ENCODE measurements at places on chromosomes 13 and 19.

- no peak for DNase-seq
These were observed 403.4 kb downstream of the KLF5 start for GRCh38 chr13:73462241-73462640.

DNA sequence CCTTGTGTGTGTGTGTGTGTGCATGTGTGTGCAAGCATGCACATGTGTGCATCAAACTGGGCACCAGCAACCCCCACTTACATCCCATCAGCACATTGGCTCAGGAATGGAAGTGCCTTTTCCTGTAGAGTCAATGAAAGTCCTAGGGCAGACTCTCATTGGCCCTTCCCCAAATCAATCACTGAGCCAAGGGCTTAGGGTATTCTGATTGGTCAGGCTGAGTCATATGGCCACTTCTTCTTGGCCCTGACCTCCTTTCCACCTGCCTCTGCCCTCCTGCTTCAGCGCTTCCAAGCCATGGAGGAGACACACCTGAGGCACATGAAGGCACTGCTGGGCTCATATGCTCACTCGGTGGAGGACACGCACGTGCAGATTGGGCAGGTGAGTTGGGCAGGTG is 20.9 kb downstream of the FCHO1 start:
- DNase-seq, result no peak

- DNase-seq, result no peak
These were observed 24.9 kb upstream of the DPP9 start for GRCh38 chr19:4748589-4748988.

DNA sequence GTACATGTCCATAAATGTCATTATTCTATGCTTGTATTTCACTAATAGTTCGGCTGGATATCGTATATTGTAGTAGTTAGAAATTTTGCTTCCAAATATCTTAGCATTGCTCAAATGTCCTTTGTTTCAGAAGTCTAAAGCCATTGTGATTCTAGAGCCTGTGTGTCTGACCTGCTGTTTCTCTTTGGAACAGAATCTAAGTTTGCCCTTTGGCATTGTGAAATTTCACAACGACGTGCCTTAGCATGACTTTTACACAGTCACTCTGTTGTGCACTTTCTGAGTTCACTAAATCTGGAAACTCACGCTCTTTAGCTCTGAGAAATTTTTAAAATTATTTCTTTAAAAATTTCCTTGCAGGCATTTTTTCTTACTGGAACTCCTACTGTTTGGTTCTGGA is 152.2 kb downstream of the TBC1D4 start:
- DNase-seq, result no peak

- DNase-seq, result no peak
These were observed 6.8 kb upstream of the SPART start for GRCh38 chr13:36353001-36353400.

- DNase-seq, result no peak
These were observed 733.9 kb upstream of the ARGLU1 start for GRCh38 chr13:107301724-107302374.

- DNase-seq, result no peak
These were observed 71.9 kb upstream of the ZNF724 start for GRCh38 chr19:23321953-23322549.

DNA sequence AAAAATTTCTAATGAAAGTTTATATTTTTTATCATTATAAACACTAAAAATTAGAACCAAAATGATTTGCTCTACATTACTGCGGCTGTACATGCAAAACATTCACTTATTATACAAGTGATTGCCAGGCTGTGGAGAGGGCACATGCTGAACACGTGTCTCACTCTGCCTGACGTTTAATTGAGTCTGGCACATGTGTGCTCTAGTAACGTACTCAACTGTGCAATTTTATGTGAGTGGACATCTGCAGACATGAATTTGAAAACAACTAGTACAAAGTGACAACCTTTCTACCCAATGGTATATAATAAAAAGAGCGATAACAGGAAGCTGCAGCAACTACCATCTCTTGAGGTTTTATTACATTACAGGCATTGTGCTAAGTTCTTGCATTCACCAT is 341.4 kb downstream of the KLF12 start:
- DNase-seq, result no peak

GRCh38 chr13:100439247-100439970 is 149.2 kb downstream of the GGACT start:
- DNase-seq, result no peak

- DNase-seq, result peak; percentile 27
These were observed at the start of gene ZNF358 for GRCh38 chr19:7515645-7516151. TSS of gene ZNF358 (plus strand) at chr19:7516103. CDS start at chr19:7519243, 3,140 bp downstream.

GRCh38 chr13:50691176-50691680 is 152.3 kb downstream of the DLEU7 start:
- no peak for DNase-seq

GRCh38 chr13:32427852-32428580 is at the start of gene N4BP2L1:
TSS of gene N4BP2L1 (minus strand) at chr13:32428130. CDS start at chr13:32428082, 48 bp downstream.
- DNase-seq, result peak; percentile 93

DNA sequence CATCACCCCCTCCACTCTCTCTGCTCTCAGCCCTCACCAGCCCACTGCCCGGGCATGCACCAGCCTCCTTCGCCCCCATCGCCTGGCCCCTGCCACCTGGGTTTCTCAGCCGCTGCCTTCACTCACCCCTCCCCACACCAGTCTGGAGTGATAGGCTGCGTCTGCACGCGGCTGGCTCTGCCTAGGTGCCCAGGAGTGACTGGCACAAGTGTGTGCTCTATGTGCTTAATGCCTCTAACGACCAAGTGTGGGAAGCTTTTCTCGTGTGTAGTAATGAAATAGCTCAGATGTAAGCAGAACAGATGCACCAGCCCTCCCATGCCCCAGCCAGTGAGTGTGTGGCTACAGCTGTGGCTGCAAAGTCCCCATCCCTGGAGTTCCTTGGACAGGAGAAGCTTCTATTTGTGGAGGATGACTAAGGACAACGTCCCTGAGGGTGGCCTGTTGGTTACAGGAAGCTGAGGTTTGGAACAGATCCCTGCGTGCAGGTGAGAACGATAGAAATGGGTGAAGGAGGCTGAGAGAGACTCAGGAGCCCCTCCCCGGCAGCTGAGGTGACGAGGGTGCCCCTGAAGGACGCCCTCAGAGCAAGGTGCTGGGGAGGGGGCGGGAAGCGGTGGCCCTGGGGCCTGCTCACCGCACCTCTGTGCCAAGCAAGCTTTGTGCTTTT is 35.6 kb downstream of the ATP11A start:
- no peak for DNase-seq

- peak; percentile 54 for DNase-seq
These were observed at the start of gene LRFN3 for GRCh38 chr19:35935911-35936737. TSS of gene LRFN3 (plus strand) at chr19:35936374. CDS start at chr19:35939426, 3,052 bp downstream.

DNA sequence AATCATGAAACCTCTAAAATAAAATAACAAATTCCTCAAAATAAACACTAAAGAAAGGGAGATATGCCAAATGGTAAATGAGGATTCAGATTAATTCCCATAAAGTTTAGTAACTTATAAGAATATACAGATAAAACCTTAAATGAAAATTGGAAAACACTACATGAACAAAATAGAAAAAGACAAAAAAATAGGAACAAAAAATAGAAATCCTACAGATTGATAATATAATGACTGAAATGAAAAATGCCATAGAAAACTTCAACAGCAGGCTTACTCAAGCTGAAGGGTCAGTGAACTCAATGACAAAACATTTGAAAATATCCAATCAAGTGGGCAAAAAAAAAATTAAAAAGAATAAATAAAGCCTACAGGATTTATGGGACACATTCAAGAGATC is 1784.8 kb downstream of the PCDH9 start:
- no peak for DNase-seq

- DNase-seq, result no peak
These were observed 49.7 kb downstream of the CRTC1 start for GRCh38 chr19:18733196-18733647.

- DNase-seq, result no peak
These were observed 67.2 kb upstream of the OLFM4 start for GRCh38 chr13:52961256-52961910.

DNA sequence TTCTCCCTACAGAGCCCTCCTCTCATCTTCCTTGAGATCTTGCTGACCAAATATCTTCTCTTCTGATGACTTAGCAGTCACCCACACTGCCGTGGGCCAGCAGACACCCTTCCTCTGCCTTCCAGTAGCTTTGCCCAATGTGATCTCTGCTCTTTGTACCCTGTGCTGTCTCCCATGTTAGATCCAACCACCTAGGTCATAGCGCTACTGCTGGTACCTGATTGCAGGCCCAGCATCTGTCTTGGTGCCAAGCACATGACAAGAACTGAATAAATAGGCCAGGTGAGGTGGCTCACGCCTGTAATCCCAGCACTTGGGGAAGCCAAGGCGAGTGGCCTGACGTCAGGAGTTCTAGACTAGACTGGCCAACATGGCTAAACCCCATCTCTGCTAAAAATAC is 149.7 kb downstream of the TM9SF2 start:
- no peak for DNase-seq

DNA sequence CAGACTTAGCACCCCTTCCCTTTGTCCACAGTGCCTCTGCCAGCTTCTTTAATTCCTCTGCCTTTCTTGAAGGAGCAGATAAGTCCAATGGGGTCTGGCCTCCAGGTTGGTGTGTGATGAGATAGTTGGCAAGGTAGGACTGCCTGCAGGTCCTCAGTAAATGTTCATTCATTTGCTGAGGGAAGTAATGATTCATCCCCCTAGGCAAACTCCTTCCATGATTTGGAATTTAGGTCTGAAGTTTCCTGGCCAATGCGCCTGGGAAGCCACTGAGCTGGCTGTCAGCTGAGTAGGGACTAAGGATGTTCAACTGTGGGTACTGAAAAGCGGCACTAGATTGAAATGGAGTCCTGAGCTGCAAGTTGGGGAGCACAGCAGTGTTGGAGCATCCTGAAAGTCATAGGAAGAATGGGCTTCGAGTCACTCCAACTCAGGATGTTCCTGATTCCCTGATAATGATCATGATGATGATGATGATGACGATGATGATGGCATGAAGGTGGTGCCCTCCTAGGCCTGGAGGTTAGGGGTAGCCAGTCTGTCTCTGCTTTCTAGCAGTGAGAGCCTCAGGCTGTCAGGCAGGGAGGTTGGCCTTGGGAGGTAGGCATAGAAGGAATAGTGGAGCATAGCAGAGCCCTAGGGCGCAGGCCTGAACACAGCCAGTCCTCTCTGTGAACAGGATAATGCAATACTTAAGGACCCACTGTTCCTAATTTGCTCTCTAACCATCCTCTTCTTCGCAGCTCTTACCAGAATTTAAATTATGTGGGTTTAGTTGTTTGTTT is 44.7 kb downstream of the COL4A2 start:
- DNase-seq, result no peak

DNA sequence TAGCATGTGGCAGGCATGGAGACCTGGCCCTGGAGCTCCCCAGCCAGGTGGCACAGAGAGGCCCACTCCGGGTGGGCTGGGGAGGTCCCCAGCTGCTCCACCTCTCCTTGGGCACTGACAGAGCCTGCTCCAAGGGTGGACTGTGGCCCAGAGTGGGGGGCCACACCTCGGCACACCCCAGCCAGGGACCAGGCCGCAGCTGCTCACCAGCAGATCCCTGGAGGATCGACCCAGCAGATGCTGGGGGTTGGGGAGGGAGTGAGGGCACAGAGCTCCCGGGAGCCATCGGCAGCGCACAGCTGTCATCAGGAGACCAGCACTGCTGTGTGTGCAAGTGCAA is 72.0 kb upstream of the KCTD15 start:
- DNase-seq, result no peak

- no peak for DNase-seq
These were observed 1.0 kb upstream of the PGLS start for GRCh38 chr19:17510220-17510993.

- DNase-seq, result no peak
These were observed 2.6 kb upstream of the SLC27A1 start for GRCh38 chr19:17467471-17468301.

GRCh38 chr13:109673477-109673876 is 112.9 kb downstream of the IRS2 start:
- DNase-seq, result no peak

DNA sequence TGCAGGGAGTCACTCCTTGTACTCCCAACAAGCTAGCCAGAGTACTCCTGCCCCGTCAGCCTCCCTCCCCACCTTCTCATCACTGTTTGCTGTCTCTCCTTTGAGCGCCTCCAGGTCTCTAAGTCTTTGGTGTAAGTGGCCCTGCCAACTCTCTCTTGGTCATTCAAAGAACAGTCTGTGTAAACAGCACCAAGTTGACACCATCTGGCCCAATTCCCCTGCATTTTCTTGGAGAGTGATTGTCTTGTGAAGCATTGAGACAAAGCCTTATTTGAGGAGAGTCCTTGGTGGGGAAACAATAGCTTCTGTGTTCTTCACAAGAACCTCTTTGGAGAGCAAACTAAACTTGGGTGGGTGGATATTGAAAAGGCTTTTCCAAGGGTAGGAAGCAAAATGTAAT is 114.6 kb upstream of the RNF113B start:
- DNase-seq, result no peak

- no peak for DNase-seq
These were observed 7.2 kb downstream of the GFY start for GRCh38 chr19:49432141-49433073.

- no peak for DNase-seq
These were observed 247.9 kb downstream of the DACH1 start for GRCh38 chr13:71619096-71619495.

DNA sequence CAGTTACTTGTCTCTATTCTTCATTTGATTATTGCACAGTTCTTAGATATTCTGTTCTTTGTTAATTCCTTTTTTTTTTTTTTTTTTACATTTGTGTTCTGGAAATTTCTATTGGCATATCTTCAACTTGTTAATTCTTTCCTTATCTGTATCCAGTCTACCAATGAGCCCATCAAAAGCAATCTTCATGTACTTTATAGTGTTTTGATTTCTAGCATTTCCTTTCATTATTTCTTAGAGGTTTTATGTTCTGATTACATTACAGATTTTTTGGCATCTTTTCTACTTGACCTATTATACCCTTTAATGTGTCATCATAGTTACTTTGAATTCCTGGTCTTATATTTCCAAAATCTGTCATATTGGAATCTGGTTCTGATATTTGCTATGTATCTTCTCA is 2194.8 kb downstream of the PCDH9 start:
- no peak for DNase-seq

DNA sequence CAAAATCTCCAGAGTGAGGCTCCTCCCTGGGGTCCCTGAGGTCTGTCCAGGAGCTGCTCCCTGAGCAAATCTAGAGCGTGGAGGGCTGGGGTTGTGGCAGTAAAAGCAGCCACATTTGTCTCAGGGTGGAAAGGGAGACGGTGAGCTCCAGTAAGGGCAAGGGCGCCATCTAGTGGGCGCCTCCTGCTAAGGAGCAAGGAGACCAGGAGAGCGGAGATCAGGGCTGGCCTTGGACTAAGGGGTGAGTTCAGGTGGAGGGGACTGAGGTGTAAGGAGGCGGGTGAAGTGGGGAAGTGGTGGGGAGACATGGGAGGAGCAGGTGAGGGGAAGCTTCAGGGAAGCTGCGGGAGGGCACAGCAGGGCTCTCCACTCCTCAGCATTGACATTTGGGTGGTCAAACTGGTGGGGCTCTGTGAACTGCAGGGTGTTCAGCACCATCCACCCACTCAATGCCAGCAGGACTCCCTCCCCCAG is 5.3 kb upstream of the CEACAM21 start:
- peak; percentile 87 for DNase-seq
